ENCODE measurements at places on chromosomes 6 and 20. TPM values are rescaled to one million over a fixed set of nuclear protein-coding genes. Genes with fewer than 3 reads are reported as not detected.

GRCh38 chr6:126422912-126423311 lies 83.0 kb downstream of the CENPW start:
- no peak for DNase-seq

GRCh38 chr20:31975874-31976273 lies 7.9 kb downstream of the XKR7 start:
- DNase-seq = no peak

- no peak for DNase-seq
Observed at GRCh38 chr20:12306107-12306506, 388.4 kb downstream of the BTBD3 start.

NKAPL gene
- not detected for total RNA-seq

DNA sequence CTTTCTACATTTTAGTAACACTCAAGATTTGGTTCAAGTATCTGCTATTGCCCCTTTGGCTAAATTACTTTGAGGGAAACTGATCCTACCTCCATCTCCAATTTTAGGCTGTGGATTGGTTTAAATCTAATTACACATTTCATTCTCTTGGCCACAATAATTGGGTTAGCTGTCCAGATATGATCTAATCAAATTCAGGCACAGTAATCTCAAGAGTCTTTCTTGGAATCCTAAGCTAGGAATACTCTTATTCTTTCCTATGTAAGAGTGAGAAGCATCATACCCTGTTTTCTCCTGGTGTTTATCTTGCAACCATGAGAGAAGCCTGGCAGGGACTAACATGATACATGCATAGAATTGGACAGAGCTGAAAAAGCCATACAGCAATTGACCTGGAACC lies 300.4 kb upstream of the MARCKS start:
- no peak for DNase-seq

GGTLC1 gene
- total RNA-seq = not detected

PPP1R14C gene
- total RNA-seq = not detected

DNA sequence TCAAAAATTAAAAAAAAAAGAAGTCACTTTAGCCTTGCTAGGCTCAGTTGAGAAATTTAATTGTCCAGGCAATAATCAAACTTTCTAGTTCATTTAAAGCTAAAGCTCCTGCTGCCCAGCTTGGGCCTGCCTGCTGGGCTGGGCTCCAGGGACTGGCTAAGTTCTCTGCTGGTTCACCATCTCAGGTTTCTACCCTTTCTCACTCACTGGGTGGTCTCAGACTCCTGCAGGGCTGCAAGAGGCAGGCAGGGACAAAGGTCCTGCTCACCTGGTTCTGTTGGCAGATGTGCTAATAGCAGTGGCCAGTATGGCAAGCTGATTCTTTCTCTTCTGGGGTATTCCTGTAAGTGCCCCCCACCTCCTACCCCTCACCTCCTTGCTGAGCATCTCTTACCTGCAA lies 21.2 kb upstream of the RTF2 start:
- no peak for DNase-seq

DNA sequence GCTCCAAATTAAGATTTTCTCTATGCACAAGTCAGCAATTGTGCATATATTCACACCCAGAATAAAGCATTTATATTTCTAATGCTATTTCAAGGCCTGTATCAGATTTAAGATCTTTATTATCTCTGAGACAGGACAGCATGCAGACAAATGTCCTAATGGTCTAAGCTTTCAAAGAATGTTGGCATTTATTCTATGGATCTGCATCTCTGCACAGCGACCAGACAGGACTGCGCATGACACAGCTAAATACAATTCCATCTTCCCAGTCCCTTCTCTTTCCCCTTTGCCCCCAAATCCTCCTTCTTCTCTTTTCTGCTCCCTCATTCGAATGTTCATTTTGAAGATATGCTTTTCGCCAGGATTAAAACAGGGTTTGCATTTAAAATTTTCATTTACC lies 478.5 kb downstream of the PKHD1 start:
- DNase-seq = no peak

GRCh38 chr20:64119301-64119680 lies 11.9 kb upstream of the NPBWR2 start:
- no peak for DNase-seq

- DNase-seq = no peak
Observed at GRCh38 chr6:44567406-44567805, 179.9 kb downstream of the CDC5L start.

ELOVL2 gene
- total RNA-seq = not detected

GRCh38 chr6:140636271-140636907 lies 1261.9 kb upstream of the CITED2 start:
- no peak for DNase-seq
